SW480 (cell line): ENCODE measurements at places on chromosomes 6 and 20.

DNA sequence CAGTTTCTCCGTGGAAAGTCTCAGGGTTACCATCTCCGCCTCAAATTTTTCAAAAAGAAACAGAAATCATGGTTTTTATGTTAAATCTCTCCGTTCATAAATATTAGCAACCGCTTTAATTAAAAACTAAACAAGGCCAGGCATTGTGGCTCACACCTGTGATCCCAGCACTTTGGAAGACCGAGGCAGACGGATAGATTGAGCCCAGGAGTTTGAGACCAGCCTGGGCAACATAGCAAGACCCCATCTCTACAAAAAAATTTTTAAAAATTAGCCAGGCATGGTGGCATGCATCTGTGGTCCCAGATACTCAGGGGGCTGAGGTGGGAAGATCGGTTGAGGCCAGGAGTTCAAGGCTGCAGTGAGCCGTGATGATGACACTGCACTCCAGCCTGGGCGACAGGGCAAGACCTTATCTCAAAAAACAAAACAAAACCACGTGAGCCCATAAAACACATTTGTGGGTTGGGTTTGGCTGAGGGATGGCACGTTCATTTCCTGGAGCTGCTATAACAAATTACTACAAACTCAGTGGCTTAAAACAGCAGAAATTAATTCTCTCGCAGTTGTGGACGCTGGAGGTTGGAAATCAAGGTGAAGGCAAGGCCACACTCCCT, 223.2 kb downstream of the ZNF217 start:
- no peak for DNase-seq

- DNase-seq, result no peak
Measured at GRCh38 chr6:21931641-21932335, 338.2 kb downstream of the SOX4 start.

- DNase-seq, result no peak
Measured at GRCh38 chr6:91669154-91669870, 1082.4 kb upstream of the MAP3K7 start.

DNA sequence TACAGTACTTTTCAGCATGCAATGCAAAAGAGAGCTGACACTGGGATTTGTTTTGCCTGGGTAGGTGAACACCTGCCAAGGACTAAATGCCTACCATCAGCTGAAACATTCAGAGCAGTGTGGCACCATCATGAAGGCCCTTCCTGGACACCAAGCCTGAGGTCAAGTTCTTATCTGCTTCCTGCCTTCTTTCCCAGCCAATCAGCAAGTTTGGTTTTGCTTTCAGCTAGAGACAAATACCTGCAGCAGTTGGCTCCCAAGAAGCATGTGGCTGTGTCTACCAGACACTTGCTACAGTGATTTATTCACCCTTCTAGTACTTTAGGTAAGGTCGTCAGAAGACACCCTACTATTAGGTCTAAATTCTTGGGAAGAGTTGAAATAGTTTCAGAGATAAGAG, 112.8 kb downstream of the TBX18 start:
- DNase-seq, result no peak

DNA sequence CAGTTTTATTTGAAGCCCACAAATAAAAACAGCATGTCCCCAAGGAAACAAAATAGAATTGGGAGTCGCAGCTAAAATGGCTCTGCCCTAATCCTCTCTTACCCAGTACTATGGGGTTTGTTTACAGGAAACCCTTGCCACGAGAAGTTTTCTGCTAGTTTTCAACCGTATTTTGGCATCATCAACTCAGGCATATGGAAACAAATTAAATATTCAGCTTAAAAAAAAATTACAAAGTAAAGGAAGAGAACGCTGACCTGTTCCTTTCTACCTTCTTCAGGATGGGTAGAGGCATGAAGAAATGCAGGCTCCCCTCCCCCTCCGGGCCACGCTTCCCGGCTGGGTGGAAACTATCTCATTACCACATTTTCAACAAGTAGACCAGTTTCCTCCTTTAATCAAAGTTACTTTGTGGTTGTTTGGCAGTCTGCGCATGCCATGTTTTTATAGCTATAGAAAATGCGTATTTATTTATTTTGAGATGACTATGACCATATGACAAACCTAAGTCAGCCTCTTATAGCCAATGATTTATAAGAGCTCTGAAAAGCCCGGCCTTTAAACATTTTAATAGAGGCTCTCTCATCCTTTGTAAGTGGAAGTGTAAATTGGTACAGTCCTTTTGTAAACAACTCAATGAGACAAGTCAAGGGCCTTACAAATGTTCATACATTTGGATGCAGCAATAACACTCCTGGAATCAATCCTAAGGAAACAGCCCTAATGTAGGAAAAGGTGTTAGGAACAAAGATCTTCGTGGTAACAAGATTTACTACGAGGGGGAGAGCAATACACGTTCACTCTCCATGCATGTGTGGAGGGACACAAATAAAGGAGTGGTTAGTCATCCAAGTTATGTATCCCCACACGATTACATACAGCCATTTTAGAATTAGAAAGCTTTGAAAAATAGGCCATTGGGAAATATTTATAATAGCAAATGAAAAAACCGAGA, 16.1 kb upstream of the ZNF217 start:
- DNase-seq, result peak; percentile 66

DNA sequence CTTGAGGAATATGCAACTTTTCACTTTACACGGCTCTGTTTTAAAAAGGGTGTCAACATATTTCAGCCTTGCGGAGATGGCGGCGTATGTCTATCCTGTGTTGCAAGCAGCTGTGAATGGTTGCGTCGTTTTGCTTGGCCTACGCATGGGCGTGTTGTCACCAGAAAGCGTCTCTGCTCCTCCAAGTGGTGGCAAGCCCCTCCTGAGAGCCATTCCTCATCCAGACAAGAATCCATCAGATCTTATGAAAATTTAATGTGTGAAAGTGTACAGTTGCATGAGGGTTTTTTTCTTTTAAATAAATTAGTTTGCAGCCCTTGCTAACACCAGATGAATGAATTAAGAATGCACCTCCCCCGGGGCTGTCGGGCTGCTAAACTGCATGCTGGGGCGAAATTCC, 114.4 kb downstream of the PHACTR3 start:
- DNase-seq, result no peak
